ENCODE measurements at places on chromosomes 2 and 18.

- DNase-seq: no peak
These were observed 59.5 kb upstream of the BCL2L11 start for GRCh38 chr2:111061191-111061590.

DNA sequence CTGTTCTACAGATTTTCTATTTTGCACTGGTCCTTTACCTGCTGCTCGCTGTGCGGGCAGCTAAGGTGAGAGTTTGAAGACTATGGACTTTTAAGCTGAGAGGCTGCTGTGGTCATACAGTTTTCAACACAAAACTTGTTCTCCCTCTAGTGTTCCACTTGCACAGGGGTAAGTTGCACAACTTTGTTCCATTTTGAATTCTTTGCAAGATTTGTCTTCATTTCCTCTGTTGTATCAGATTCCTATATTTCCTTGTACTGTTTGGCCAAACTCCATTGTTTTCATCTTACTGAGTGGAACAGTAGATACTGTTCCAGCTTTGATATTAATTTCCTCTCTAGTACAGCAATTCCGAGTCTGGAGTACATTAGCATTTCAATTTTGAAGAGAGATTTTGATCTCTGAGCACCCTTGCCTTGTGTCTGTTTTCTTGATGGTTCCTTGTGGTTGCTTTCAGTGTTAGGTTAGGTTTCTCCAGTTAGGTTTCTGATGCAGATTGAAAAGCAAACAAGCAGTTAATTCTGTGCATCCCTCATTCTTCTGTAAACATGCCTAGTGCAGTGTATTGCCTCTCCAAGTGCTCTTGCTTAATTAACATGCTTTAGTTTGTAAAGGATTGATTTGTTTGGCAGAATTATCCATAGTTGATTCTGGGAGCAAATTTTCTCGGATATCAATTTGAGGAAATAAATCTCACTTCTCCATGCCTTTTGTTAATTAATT lies 188.8 kb downstream of the PTPRM start:
- no peak for DNase-seq

DNA sequence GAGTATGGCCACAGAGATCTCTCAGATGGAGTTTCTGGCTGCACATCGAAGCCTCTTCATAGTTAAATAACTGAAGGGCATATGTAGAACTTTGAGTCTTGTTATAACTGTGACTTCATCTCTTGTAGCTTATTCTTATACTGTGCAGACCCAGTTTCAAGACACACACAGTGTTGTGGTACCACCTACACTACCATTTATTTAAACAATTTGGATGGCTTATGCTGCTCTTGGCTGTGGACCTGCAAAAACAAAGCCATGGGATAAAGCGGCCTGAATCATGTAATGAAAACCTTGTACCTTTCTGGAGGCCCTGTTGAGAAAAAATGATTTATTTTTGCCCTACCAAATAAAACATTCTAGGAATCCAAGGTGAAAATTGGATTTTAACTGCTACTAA lies 262.8 kb upstream of the RASGRP3 start:
- no peak for DNase-seq

GRCh38 chr2:218734190-218734975 lies 23.7 kb downstream of the TTLL4 start:
- DNase-seq: no peak

- DNase-seq: no peak
These were observed 77.5 kb upstream of the FZD5 start for GRCh38 chr2:207847098-207847806.

GRCh38 chr2:122899614-122900013 lies 1125.5 kb upstream of the CNTNAP5 start:
- no peak for DNase-seq

- DNase-seq: no peak
These were observed 463 bp downstream of the SMC6 start for GRCh38 chr2:17752892-17753802.

- no peak for DNase-seq
These were observed 29.8 kb downstream of the BABAM2 start for GRCh38 chr2:27920148-27920885.
